ENCODE measurements at places on chromosomes 11 and 22. TPM values are rescaled to one million over a fixed set of nuclear protein-coding genes. Genes with fewer than 3 reads are reported as not detected.

The CATSPERZ gene
- total RNA-seq: not detected

- no peak overlapping the region for H3K27ac ChIP-seq
- H3K36me3 ChIP-seq: peaks cover 6% of the 10 kb centered on the region
- H3K27me3 ChIP-seq: no peaks in the 10 kb centered on the region
- DNase-seq: no peak
- H3K4me3 ChIP-seq: no peak overlapping the region
- H3K4me1 ChIP-seq: no peaks in the 10 kb centered on the region
Observed at GRCh38 chr11:77020734-77021133, 13.5 kb upstream of the B3GNT6 start.

GRCh38 chr11:61899146-61899841, 7.9 kb upstream of the FADS3 start:
- H3K27ac ChIP-seq: no peak overlapping the region
- H3K36me3 ChIP-seq: no peaks in the 10 kb centered on the region
- H3K4me1 ChIP-seq: no peaks in the 10 kb centered on the region
- peak; percentile 95 for DNase-seq
- H3K4me3 ChIP-seq: no peak overlapping the region
- H3K27me3 ChIP-seq: peaks cover 5% of the 10 kb centered on the region

- H3K4me1 ChIP-seq: peaks cover 18% of the 10 kb centered on the region
- H3K36me3 ChIP-seq: no peaks in the 10 kb centered on the region
- DNase-seq: no peak
- no peak overlapping the region for H3K4me3 ChIP-seq
- H3K27ac ChIP-seq: no peak overlapping the region
- H3K27me3 ChIP-seq: no peaks in the 10 kb centered on the region
Observed at GRCh38 chr11:116421529-116422185, 351.1 kb downstream of the BUD13 start.

DNA sequence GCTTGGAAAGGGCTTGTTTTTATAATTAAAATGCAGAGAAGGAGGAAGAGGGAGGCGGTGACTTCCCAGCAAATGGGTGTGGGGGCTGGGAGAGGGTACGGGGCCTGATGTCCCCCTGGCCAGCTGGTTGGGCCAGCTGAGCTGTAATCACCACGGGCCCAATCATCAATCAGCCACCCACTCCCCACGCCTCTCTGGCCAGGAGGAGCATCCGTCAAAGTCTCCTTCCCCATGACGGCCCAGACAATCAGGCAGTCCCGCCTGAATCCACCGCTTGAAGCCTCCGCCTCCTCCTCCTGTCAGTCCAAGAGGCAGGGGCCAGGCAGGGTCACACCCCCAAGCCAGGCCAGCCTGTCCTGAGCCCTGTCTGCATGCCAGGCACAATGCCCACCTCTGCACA, 13.3 kb upstream of the CABP7 start:
- no peak for DNase-seq
- no peak overlapping the region for H3K4me3 ChIP-seq
- H3K27ac ChIP-seq: no peak overlapping the region
- H3K4me1 ChIP-seq: peaks cover 33% of the 10 kb centered on the region

The FXYD6 gene
- 113 TPM for total RNA-seq
